ENCODE measurements at places on chromosomes 5 and 9.

DNA sequence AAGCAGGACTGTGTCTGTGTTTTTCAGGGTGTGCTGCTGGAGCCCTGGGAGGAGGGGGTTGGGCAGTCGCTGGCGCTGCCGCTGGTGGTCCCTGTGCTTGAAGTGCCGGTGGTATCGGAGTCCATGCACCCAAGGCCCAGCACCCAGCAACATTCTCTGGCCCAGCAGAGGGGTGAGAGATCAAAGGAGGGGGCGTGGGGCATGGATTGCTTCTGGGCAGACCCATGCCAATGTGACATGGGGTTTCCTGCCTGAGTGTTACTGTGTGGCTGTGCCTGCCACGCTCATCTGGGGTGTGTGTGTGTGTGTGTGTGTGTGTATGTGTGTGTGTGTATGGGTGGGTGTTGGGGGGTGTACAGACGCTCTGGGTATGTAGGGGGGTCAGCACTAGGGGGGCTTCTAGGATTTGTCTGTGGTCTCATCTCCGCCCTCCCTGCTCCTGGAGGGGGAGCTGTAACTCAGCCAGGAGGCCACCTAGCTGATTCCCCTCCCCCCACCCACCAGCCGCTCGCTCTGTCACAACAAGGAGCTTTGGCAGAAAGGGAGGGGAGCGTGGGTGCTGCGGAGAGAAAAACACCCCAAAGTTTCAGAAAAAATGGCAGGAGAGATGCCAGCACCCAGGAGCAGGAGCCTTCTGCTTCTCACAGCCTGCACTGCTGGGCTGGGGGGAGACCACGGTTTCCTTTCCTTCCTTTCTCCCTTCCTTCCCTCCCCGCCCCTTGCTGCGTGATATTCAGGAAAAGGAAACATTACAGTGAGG is 35.9 kb upstream of the HSPA9 start:
- DNase-seq: no peak

DNA sequence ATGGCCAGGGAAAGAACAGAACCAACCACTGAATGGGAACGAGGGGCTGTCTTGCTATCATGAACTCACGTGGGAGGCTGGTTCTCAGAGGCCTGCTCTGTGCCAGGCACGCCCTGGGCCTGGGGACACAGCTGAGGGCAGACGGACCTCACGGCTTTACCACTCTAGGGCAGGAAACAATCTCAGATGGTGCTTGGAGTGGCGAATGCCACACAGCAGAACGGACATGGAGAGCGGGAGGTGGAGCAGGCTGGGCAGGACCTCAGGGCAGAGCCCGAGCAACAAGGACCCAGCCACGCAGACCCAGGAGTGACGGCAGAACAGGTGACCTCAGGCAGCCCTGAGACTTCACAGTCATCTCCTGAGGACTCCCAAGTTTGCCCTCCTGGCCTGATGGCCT is 8.7 kb downstream of the TOR1A start:
- no peak for DNase-seq

DNA sequence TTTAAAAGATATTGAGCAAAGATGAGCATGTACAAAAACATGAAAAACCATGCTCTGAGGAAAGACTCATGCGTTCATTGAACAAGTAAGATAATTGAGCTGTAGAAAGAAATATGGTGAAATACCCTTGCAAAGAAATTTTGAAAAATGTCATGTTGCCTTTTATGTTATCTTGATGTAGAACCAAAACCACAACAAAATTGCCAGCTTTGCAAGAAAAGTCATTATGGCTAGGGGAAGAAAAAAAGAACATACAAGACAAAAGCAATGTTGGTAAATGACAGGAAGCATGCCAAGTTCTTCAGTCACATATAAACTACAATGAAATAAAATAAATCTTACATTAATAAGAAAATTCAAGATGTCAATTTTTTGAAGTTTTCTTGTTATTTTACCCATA is 368.0 kb downstream of the IRX1 start:
- no peak for DNase-seq

DNA sequence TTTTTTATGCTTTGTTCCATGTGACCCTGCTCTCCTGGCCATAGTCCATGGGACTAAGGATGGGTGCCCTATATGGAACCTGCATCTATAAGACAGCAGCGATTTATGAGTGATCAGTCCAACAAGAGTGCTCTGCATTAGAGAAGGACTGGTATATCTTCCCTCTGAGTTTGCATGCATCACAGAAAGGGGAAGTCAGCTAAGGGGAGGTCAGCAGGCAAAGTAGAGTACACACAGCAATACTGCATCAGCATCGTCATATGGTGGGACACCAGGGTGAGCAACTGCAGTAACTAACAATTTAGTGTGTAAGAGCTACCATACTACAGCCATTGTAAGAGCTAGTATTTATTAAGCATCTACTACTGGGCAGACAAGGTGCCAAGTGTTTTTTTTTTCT is 311.3 kb downstream of the NDUFS4 start:
- DNase-seq: no peak

- no peak for DNase-seq
Measured at GRCh38 chr5:97529354-97529985, 346.4 kb upstream of the RIOK2 start.

GRCh38 chr9:110141227-110141793 is 66.6 kb downstream of the C9orf152 start:
- no peak for DNase-seq

DNA sequence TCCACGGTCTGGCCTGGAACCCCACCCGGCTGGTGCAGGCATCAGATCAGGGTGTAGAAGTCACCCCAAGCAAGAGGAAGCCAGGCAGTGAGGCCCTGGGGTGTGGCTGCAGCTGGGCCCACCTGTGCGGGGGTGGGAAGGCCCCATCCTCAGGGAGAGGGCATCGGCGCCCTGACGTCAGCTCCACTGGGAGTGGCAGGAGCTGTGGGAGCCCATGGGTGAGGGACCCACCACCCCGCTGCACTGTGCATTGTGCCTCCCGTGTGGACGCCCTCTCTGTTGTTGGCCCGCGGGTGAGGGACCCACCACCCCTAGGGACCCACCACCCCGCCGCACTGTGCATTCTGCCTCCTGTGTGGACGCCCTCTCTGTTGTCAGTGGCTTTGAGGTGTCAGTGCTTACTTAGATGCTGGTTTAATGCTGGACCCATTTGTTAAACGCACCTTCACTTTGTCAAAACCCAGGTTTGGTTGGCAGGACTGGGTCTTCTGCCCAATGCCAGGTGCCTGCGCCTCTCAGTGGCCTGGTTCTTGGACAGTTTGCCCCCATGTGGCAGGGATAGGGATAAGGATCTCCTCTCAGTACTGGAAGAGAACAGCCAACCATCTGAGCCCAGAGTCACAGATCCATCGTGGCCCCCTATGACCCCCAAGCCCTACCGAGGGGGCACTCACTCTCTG is 6.9 kb upstream of the EXOC3 start:
- no peak for DNase-seq

GRCh38 chr5:178123094-178123965 is 7.5 kb upstream of the RMND5B start:
- no peak for DNase-seq

- DNase-seq: no peak
Measured at GRCh38 chr9:135087899-135088347, 455 bp downstream of the OLFM1 start.

DNA sequence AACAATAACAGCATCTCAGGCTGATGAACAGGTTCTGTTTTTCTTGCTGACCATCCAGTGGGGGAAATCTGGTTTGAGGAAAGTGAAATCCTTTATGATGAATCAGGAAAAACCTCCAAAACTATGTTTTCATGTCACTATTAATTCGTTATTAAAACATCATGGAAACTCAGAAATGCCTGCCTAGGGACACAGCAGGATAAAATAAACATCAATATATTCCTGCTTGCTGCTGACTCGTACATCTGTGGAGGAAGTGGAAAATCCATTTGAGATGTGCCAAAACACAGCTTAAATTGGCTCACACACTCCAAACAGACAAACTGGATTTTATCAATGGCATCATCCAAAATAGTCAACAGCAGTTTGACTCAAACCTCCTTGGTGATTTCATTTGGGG is 53.0 kb downstream of the TEK start:
- DNase-seq: no peak

GRCh38 chr9:90726215-90726614 is 75.4 kb upstream of the SYK start:
- no peak for DNase-seq

DNA sequence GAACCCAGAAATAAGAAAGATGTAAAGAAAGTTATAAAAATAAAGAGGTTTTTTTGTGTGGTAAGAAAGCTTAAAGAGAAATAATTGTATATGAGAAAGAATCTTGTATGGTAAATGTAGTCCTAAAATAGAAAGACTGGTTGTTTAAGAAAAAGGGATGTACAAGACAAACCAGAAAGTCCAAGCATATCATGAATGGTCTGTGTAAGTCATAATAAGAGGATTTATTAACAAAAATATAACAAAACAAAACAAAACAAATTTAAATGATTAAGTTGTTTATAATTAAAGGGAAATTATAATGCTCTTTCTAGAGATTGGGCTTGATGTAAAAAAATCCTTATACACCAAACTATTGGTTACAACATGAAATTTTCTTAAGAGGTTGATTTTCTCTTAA is 590.4 kb upstream of the PTGER4 start:
- no peak for DNase-seq

- no peak for DNase-seq
Measured at GRCh38 chr5:90337449-90338052, 72.0 kb downstream of the CETN3 start.

DNA sequence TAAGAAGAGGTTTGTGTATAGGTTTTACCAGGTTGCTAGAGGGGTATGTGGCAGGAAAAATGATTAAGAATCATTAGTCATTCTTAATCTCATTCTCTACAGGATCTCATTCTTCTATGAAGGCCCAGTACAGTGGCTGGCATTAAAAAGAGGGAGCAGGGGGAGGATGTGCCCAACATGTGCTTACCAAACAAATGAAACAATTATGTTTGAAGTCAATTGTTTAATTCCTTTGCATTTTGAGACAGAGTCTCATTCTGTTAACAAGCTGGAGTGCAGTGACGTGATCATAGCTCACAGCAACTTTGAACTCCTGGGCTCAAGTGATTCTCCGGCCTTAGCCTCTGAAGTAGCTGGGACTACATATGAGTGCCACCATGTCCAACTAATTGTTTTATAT is 23.0 kb downstream of the FNIP1 start:
- no peak for DNase-seq

GRCh38 chr5:171419688-171420430 is 412 bp downstream of the FGF18 start:
- DNase-seq: no peak

DNA sequence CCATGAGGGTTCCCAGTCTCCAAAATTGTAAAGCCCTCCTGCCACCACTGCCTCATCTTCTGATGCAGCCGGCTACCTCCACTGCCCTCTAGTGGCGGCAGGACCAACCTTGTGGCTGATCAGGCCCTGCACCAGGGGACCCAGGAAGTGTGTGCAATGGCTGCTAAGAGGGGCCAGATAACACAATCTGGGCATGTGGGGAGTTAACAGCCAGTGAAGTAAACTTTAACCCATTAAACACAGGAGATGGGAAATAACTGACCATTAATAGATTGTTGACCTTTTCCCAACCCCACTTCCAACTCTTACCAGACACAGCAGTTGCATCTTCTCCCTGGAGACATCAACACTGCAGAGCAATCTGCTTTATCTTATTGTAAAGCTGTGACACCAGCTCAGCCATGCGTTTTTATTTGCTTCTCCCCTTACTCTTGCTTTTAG is 63.3 kb downstream of the FREM1 start:
- DNase-seq: no peak

DNA sequence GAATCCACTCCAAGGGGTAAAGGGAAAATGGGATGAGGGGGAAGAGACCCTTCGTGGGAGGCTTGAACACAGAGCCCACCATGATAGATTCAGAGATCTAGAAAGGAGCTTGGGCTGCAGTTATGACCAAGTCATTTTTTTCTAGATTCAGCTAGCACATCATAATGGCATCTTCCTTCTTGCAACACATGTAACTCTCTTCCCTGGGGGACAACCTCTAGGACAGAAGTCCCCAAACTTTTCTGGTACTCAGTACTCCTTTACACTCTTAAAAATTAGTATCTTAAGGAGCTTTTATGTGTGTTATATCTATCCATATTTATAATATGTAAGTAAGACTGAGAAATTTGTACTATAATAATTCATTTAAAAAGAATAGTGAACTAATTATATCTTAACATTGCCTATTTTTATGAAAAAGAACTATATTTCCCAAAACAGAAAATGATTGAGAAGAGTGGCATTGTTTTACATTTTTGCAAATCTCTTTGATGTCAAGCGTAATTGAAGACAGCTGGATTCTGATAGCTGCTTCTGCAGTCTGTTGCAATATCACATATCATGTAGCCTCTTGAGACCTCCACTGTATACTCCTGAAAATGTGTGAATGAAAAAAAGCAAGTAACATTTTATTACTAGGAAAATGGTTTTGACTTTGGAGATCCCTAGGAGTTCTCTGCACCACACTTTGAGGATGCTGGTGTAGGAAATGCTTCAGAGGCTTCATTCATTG is 875 bp downstream of the ACO1 start:
- DNase-seq: no peak

DNA sequence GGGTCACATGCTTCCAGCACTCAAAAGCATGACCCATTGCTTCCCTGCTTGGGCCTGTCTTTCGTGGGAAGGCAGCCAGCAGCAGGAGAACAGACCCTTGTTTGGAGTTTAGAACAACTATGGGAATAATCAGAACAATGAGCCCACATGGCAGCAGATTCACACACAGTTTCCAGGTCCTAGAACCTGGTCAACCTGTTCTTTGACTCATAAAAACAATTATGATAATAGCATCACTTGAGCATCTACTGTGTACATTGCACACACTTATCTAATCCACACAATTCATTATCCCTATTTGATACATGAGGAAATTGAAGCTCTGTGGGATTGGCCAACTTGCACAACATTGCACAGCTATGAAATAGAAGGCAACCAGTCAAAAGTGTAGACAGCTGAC is 41.7 kb downstream of the KLF4 start:
- no peak for DNase-seq

GRCh38 chr5:154900066-154900465 is 37.9 kb downstream of the GEMIN5 start:
- no peak for DNase-seq

- no peak for DNase-seq
Measured at GRCh38 chr9:77896269-77896937, 135.2 kb downstream of the GNAQ start.

- DNase-seq: no peak
Measured at GRCh38 chr5:68648944-68649857, 433.6 kb downstream of the PIK3R1 start.

DNA sequence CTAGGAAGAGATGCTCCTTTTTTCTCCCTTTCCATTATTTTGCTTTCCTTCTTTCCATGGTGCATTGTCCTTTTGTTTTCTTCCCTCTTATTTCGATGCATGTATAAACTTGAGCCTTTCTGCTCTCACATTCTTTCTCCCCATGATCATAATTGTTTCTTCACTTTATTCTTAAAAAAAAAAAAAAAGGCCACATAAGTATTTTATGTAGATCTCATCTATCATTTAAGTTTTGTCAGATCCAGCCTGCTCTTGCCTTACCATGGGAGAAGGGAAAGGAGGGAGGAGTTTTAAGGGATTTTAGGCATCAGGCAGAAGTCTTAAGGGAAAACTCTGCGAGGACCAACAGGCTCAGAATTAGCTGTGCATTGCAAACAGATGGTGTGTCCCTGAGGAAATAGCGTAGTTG is 11.1 kb downstream of the TGFBR1 start:
- DNase-seq: no peak

GRCh38 chr5:148733601-148734438 is 79.5 kb upstream of the HTR4 start:
- DNase-seq: peak; percentile 14
